Epithelial cell of esophagus (primary cell): ENCODE measurements at places on chromosomes 4 and X.

DNA sequence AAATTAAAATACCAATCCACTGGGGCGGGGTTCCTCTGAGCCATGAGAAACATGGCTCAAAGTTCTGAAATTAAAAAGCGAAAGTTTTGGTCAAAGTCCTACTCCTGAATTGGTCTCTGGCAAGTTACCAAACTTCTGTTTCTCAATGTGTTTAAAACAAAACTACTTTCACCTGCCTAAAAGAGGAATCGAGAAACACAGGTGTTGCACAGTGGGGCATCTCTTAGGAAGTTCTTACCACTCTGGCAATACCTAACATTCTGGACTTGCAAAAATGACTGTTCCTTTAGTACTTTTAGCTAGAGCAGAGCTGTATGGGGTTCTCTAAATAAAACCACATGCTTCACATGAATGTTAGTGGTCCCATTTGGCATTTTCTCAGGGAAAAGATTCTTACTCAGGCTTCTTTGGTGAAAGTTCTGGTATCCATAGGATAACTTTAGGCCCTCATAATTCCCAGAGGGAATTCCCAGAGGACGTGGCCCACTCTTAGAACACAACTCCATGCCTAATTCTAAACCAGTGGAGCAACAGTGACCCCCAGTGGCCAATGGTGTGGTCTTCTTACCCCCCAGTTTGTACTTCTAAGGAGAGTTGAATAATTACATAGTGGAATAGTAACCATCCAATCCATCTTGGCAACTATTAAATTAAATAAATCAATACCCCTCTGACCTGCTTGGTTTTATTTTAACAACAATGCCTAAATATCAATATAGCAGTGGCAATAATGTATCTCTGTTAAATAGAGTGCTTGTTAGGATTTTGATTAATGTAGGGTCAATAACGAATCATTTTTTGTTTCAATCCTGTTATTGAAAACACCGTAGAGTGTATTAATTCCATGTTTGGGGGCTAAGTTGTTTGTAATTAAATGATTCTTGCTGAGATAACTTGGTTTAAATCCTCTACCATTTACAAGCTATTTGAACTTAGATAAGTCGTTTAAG lies 21.9 kb downstream of the BMP3 start:
- DNase-seq = peak; percentile 62

- no peak for DNase-seq
These were observed 160.7 kb downstream of the PPP3CA start for GRCh38 chr4:101186567-101187184.

DNA sequence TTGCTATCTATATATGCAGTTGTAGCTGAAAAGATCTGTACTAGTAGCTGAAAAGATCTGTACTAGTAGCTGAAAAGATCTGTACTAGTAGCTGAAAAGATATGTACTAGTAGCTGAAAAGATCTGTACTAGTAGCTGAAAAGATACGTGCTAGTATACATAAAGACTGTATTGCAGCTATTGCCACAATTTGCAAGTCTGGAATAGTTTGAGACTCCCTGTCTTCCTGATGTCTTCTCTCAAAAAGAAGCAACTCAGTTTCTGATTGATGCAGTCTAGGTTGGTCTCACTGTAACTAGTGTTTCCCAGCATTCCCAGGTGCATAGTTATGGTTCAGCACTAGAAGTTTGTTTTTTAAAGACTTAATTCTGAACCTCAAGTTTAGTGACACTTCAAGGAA lies 15.0 kb downstream of the SLAIN2 start:
- DNase-seq = no peak

DNA sequence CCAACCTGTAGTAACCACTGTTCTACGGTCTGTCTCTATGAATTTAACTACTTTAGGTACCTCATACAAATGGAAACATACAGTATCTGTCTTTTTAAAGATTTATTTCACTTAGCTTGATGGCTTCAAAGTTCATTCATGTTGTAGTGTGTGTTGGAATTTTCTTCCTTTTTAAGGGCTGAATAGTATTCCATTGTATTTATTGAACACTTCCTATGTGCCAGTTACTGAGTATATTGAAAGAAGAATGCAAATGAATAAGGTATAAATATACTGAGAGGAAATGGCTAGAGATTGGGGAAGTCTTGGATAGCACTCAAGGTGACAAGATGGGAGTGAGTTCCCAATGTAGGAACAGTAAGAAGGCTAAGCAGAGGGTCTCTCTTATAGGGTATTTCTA lies 17.3 kb downstream of the TBC1D19 start:
- DNase-seq = no peak

GRCh38 chrX:39605183-39605582 lies 492.6 kb downstream of the BCOR start:
- DNase-seq = no peak

- DNase-seq = peak; percentile 74
These were observed 17.5 kb upstream of the FAM241A start for GRCh38 chr4:112127803-112128202.

- no peak for DNase-seq
These were observed 146.1 kb downstream of the PTTG2 start for GRCh38 chr4:38106311-38106710.

GRCh38 chr4:169254546-169254983 lies 16.2 kb downstream of the SH3RF1 start:
- peak; percentile 54 for DNase-seq

DNA sequence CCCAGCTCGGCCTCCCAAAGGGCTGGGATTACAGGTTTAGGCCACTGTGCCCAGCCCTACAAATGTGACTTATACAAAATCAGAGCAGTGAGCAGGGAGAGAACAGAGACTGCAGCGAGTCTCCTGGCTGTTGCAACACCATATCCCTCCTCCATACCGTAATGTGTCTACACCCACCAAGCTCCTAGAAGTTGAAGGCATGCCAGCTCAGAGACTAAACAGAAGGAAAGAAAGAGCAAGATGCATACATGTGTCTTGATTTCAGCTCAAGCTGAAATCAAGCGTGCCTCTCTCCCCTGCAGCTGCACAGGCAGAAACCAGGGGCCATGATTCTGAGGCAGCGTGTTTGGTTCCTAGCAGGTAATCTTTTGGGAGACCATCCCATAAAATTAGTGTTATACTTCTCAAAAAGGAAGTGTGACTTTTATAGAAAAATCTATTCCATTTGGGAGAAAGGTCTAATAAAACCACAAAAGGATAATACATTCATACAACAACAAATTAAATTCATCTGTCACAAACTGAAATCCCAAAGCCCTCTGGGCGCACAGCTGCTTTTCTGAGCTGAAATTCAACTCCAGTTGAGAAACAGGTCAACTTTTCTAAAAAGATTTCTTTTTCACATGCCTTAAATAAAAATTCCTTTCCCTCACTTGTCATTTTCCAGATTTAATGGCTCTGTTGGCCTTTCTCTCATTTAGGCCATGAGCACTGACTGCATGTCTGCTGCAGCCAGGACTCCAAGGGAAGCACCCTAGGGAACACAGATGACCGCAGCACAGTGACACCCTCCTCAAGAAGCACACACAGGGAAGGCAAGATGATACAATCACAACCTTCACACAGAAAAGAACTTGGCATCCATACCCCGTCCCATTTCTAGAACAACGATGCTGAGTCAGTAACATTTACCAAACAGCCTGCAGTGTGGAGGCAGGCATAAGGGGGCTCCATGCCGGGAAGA lies 34.4 kb downstream of the AFAP1 start:
- peak; percentile 74 for DNase-seq

GRCh38 chrX:41153957-41154356 lies 68.7 kb downstream of the USP9X start:
- no peak for DNase-seq

DNA sequence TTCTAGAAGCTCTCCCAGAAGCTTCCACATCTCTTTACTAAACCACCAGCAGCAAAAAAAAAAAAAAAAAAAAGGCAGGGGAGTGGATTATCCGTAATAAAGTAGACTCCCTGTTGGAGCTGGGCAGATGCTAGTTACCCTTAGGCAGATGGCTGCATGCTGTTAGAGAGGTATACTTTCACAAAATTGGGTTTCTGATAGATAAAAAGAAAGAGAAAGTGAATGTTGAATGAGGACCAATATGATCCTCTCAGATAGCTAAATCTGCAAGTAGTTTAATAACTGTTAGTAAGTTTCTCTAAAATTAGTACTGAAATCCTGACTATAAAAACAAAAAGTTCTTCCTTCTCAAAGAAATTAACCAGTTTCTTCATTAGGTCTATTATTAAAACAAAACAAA lies 195.4 kb downstream of the ANAPC10 start:
- no peak for DNase-seq

- no peak for DNase-seq
These were observed 1454.1 kb downstream of the PCDH19 start for GRCh38 chrX:98956014-98956413.

DNA sequence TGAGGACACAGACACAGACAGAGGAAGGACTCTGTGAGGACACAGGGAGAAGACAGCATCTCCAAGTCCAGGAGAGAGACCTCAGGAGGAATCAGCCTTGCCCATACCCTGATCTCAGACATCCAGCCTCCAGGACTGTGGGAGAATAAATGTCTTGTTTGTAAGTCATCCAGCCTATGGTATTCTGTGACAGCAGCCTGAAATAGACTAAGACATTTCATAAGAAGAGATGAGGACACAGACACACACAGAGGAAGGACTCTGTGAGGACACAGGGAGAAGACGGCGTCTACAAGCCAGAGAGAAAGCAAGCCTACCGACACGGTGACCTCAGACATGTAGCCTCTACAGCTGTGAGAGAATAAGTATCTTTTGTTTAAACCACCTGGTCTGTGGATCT lies 112.1 kb downstream of the DHRSX start:
- DNase-seq = no peak

DNA sequence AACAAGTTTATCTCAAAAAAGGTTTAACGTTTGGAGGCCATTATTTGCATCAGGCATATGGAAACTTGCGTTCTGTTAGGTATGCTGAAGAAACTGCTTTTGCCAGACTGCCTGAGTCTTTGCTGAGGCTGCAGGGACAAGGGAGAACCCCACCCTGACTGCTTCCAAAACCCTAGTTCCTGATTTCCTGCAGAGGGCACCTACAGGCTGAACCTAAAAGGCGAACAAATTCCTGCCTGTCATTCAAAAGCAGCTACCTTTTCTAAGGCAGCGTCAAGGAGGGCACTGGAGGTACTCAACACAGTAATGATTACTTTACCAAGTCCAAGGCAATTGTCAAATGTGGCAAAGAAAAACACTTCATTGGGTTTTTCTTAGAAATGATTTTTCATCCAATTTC lies 578 bp upstream of the CORIN start:
- peak; percentile 17 for DNase-seq

DNA sequence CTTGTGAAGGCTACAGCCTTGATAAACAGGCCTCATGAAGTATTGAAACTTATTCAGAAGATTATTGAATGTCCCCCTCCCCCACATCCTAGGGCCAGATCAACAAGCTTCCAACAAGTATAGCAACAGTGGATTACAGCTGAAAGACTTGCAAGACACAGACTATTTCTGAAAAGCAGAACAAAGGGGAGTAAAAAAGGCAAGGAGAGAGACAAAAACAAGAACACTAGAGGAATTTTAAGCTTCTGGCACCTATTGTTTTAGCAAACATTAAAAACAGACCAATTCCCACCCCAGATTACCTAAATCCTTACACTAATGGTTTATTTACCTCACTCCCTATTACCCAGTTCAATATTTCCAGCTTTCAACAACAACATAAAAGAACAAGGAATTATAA lies 446.3 kb upstream of the FSTL5 start:
- no peak for DNase-seq

- no peak for DNase-seq
These were observed 131.7 kb downstream of the ADGRA3 start for GRCh38 chr4:22384154-22384553.

- DNase-seq = no peak
These were observed 235.2 kb downstream of the FRAS1 start for GRCh38 chr4:78292341-78292740.

DNA sequence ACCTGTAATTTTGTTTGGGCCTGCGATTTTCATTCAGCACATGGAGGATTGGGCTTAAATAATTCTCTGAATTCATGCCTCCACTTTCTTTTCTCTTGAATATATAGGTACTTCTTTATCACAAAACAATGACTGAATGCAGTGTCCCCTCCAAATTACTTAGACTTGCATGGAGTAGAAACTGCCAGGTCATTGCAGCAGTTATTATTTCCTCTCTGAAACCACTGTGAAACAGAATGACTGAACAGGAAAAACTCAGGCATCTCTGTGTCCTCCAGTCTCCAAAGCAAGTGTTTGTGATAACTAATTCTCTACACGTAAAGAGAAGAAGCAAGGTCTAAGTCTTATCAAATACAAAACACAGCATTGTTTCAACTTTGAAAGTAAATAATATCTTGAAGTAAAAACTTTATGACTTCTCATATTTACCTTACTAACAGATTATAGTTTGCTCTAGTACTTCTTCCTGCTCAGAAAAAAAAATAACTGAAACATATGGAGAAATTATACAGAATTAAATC lies 144.5 kb upstream of the DIAPH2 start:
- no peak for DNase-seq

GRCh38 chrX:55008571-55009358 lies 8.6 kb downstream of the APEX2 start:
- peak; percentile 80 for DNase-seq

DNA sequence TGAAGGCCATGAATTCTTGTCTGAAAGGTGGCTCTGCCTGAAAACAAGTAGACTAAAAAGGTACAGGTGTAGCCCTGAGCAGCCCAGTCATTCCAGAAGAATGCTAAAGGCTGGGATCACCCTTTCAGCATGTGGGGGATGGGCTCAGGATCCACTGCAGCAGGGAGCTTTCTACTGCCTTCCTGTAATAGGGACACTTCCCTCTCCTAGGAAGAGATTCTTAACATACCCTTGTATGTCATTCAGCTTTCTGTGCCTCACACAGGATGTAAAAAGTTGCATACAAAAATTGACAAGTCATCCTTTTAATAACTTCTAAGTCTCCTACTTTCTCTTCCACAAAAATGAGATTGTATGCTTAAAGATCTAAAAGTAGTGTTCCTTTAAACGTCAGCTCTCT lies 123.3 kb downstream of the ZNF518B start:
- DNase-seq = peak; percentile 77

- DNase-seq = peak; percentile 2
These were observed 1015.0 kb upstream of the GRID2 start for GRCh38 chr4:91288702-91289311.

DNA sequence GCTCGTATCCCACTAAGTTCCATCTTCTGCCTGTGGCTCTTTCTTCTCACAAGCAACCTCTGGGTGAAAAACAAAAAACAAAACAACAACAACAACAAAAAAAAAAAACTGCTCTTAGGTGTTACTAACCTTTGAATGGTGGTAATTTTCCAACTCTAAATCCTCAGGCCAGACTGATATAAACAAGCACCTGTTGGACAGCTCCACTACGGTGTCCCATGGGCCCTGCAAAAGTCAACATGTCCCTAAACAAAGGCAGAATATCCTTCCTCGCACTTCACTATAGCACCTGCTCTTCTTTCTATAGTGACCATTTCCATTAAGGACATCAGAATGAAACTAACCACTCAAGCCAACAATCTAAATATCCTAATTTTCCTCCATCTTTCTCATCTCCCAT lies 54.6 kb upstream of the PARM1 start:
- no peak for DNase-seq
